ENCODE measurements at places on chromosomes 7 and 10. TPM values are rescaled to one million over a fixed set of nuclear protein-coding genes. Genes with fewer than 3 reads are reported as not detected.

The PSD gene
- total RNA-seq = 0.72 TPM

The R3HCC1L gene
- total RNA-seq = 15.9 TPM

The LIPK gene
- not detected for total RNA-seq

The KIF11 gene
- total RNA-seq = 5.3 TPM

The FZD1 gene
- total RNA-seq = 45.4 TPM

The ABLIM1 gene
- total RNA-seq = 11.2 TPM

The MACC1 gene
- 0.36 TPM for total RNA-seq

The CYP3A5 gene
- total RNA-seq = under 0.01 TPM

The SOSTDC1 gene
- total RNA-seq = under 0.01 TPM

The TRIM4 gene
- total RNA-seq = 29.5 TPM

The IKZF1 gene
- under 0.01 TPM for total RNA-seq

All from osteoblast (primary cell).